ENCODE measurements at places on chromosomes 11 and 22. TPM values are rescaled to one million over a fixed set of nuclear protein-coding genes. Genes with fewer than 3 reads are reported as not detected.

DNA sequence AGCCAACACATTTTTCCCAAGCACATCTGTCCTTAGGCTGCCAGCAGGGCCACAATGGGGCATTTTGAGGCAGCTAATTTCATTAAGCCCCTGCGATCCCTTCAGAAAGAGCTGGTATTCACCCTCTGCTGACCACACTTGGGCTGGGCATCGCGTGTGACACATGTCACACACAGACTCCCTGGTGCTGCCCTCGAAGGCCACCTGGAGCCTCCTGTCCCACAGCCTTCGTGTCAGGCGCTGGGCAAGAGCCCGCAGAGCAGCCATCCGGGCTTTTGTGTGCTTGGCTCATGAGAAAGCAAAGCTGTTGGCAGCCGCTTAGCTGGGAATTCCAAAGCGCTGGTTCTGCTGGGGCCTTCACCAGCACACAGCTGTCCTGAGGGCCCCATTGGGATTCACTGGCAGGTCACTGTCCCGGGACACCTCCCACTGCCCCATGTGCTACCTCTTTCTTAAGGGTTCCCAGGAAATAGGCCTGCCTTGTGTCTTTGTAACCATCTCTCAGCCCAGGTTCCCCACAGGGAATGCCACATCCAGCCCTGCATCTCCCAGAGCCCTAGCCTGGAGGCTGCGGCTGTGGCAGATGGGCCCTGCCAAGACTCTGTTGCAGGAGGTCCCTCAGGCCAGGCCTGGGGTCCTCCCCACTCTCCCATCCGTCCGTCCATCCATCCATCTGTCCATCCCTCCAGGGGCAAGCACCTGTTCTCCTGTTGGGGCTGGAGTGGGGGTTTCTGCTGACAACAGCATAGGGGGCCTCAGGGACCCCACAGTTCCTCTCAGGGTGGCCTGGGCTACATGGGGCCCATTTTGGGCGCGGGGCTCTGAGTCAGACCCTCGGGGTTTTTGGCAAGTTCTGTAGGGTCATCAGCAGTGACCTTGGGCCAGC, 4.9 kb downstream of the CLDN5 start:
- DNase-seq = no peak

GRCh38 chr11:68989936-68990606, 9.3 kb upstream of the MRGPRD start:
- DNase-seq = no peak

DNA sequence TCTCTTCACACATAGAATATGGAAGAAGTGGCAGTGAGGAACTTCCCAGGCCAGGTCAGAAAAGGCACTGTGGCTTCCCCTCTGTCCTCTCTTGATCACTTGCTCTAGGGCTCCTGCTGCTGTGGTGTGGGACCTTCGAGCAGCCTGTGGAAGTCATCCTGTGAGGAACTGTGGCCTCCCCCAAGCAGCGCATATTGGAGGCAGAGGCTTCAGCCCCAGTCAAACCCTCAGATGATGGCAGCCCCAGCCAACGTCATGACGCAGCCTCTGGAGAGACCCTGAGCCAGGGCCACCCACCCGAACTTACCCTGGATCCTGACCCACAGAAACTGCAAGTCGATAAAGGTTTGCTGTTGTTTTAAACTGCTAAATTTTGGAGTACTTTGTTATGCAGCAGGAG, 444.9 kb downstream of the TBC1D22A start:
- DNase-seq = no peak

DNA sequence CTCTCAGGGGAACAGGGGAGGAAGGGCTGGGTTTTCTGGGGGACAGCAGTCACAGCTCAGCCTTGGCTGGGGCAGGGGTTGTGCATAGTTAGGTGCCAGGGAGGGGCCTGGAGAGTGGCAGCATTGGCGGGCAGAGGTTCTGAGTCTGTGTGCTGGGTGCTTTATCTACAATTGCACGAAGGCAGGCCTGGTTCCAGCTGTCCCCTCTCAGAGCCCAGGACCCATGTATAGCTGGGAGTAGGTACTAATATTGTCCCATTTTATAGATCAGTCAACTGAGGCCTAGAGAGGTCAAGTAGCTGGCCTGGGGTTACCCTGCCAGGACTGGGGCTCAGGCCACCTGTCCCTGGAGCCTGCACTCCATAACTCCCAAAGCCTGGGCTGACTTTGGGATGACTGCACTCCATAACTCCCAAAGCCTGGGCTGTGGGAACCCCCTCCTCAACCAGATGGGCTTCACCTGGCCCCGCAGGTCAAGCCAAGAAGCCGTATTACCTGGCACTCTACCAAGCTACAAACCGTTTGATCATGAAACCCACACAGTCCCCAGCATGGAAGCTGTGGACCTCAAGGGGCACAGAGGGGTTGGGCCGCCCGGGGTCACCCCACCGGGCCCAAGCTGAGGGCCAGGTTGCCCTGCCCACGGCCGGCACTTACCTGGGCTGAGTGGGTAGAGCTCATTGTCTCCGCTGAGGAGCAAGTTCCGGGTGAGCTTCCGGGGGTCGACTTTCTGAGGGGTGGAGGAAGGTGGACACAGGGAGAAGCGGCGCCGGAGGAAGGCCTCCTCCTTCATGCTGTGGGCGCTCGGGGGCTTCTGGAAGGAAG, 36.5 kb downstream of the OSBPL5 start:
- DNase-seq = no peak

- no peak for DNase-seq
Observed at GRCh38 chr22:27431896-27432295, 369.7 kb downstream of the MN1 start.

DNA sequence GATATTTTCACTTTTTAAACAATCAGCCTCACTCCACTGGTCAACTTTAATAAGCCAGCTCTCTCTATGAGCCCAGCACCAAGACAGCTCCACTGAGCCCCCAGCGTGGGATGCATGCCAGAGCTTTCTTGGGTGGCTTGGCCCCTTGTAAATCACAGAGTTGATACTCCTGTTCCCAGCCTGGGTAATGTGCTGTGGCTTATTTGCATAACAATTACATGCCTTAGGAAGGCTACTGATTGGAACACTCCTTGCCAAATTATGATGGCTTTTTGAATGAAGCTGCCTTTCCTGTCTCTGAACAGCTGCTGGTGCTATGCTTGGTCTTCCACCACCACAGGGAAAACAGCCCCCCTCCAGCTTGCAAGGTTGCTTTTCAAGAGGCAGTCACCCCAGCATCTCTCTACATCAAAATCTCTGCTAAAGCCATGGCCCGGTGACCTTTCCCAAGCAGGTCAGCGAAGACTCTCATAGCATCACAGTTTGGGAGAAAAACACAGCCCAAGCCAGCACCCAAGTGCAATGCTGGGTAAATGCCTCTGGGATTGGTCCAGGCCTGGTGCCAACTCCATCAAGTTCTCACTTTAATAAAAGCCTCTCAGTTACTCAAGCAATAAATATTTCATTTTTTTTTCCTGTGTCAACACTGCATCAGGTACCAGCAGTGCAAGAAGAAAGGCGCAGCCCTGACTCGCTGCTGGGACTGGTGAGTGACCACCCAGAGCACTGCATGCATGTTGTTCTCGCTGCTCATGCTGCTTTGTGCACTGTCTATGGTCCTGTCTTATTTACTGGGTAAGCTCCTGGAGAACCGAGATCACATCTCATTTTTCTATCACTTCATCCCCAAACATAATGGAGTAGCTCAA, 549.3 kb downstream of the OPCML start:
- no peak for DNase-seq

- peak; percentile 93 for DNase-seq
Observed at GRCh38 chr11:117143871-117144476, at the start of gene PAFAH1B2. Gene PAFAH1B2, plus strand, starts transcription at chr11:117144287. Its CDS starts 8,161 bp downstream, at chr11:117152448.

GRCh38 chr11:11047851-11048610, 190.2 kb upstream of the ZBED5 start:
- DNase-seq = no peak

DNA sequence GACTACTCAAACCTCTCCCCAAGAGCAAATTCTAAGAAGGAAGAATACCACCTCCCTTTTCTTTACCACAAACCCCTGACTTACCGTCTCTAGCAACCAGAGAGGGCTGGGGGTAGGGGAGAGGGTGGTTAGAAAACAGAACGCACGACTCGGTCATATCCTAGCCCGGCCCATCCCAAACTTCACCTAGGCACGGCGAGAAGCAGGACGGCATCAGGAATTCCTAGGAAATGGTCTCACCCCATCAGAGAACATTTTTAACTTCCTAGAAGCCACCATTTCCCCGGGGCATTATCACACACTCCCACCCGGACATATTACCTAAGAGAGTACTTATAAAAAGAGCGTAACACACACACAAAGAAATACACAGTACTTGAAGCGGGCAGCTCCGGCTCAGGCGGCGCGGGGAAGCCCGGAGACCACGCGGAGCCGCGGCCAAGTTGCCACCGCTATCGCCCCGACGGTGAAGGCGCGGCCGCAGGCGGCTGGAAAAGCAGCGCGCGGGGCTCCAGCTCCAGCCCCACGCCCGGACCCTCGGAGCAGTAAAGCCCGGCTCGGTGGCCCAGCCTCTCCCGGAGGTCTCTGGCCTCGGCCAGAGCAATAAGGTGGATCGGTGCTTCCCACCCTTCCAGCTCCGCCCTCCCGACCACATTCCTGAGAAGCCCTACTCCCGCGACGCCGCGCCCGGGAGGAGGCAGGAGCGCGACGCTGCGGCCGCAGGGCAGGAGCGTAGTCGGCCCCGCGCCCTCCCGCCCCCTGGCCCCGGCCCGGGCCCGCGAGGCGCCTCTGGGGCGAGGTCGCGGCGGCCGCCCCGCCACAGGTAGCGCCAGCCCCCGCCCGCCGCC, 878 bp downstream of the RRAS2 start:
- DNase-seq = peak; percentile 38

DNA sequence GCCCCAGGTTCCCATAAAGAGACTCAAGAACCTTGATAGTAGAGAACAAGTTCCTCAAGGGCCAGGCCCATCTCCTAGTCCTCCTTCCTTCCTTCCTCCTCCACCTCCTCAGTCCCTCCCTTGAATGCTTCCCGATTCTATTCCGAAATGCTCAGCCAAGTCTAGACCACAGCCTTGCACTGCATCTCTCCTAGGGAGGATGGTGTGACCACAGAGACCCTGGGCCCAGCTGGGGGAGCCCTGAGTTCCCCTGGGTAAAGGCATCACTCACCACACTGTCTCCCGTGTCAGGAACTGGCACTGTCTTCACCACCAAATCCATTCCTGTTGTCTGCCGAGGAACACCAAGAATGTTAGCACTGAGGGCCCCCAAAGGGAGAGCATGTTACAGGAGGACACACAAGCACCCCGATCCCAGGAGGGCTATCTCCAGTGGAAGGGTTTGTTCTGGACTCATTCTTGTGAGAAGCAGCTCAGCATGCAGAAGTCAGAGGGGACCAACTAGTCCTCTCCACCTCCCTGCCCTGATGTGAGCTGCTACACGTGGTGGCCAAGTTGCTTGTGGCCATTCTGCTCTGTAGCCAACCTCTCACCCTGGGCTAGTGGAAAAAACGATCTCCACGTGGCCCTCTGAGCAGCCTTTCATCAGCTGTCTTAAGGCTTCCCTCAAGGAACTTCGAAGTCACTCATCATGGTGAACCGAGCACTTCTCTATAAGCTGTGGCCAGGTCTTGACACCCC, 8.7 kb downstream of the IFT27 start:
- no peak for DNase-seq

- no peak for DNase-seq
Observed at GRCh38 chr11:19059833-19060232, 684 bp downstream of the MRGPRX2 start.

- DNase-seq = no peak
Observed at GRCh38 chr11:4610258-4610935, 2.4 kb upstream of the TRIM68 start.

GRCh38 chr11:62501432-62501891, 45.1 kb downstream of the AHNAK start:
- DNase-seq = no peak

- DNase-seq = no peak
Observed at GRCh38 chr11:113974741-113975470, at the start of gene HTR3A. Gene HTR3A, plus strand, starts transcription at chr11:113975108. Its CDS starts 218 bp downstream, at chr11:113975326.

- no peak for DNase-seq
Observed at GRCh38 chr11:17392872-17393271, 4.4 kb upstream of the KCNJ11 start.

GRCh38 chr11:33187998-33188722, 26.9 kb upstream of the CSTF3 start:
- DNase-seq = no peak

DNA sequence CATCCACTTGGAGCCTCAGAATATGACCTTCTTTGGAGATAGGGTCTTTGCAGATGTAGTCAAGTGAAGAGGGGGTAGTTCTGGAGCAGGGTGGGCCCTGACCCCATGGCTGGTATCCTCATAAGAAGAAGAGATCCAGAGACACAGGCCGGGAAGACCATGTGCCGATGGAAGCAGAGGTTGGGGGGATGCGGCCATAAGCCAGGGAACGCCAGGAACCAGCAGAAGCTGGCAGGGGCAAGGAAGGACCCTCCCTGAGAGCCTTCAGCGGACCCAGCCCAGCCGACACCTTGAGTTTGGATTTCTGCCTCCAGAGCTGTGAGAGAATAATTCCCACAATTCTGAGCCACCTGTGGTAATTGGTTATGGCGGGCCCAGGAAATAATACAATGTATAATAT, 26.1 kb upstream of the SMIM38 start:
- no peak for DNase-seq

- DNase-seq = no peak
Observed at GRCh38 chr11:83349296-83349695, 63.1 kb upstream of the CCDC90B start.

DNA sequence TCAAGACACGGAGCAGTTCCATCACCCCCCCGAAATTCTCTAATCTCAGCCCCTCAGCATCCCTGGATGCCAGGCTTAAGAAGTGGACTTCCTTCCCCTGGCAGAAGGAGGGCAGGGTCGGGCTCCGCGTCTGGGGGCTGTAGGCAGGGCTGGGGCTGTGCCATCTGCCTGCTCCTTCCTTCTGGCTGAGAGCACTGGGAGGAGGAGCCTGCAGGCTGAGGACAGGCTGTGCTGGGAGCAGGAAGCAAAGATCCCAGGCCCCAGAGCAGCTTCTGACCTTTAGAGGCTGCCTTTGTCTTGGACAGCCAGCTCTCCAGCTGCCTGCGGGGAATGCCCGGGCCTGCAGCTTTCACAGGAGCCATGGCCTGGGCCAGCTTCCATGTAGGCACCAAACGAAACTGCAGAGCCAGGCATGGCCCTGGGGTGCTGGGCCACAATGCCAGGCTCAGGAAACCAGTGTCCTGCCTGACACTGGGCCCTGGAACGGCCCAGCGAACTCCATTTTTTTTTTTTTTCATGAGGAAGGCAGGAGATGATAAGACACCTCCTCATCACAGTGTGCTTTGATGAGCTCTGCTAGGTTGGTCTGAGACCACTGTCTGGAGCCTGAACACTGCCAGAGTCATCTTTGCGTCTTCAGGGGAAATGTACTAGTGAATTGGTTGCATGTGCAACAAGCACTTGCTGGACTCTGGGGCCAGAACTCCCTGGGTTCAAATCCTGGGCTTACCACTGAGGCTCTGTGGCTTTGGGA, 67.9 kb downstream of the MCM5 start:
- no peak for DNase-seq

GRCh38 chr11:110072930-110073329, 20.3 kb upstream of the ZC3H12C start:
- DNase-seq = no peak

KRTAP5-2 gene
- not detected for total RNA-seq

INPP5J gene
- 0.73 TPM for total RNA-seq

TMEM45B gene
- total RNA-seq = 36.2 TPM

OR52I1 gene
- not detected for total RNA-seq

ROBO4 gene
- total RNA-seq = not detected

CASP4 gene
- 94.7 TPM for total RNA-seq

RAG2 gene
- total RNA-seq = not detected

BAIAP2L2 gene
- total RNA-seq = 0.91 TPM

GLB1L3 gene
- total RNA-seq = 1.0 TPM

F2 gene
- not detected for total RNA-seq

BTG4 gene
- total RNA-seq = not detected

SLC22A25 gene
- not detected for total RNA-seq

OR5J2 gene
- not detected for total RNA-seq

WNT7B gene
- total RNA-seq = not detected

PRR33 gene
- not detected for total RNA-seq

FOSL1 gene
- total RNA-seq = not detected

KCNJ1 gene
- not detected for total RNA-seq

CD3E gene
- 546 TPM for total RNA-seq

OR52E5 gene
- not detected for total RNA-seq

Measured in naive thymus-derived CD4-positive, alpha-beta T cell (primary cell).